Caki2 (cell line): ENCODE measurements at places on chromosomes 16 and 17. TPM values are rescaled to one million over a fixed set of nuclear protein-coding genes. Genes with fewer than 3 reads are reported as not detected.
A peak's percentile ranks its signal among the peaks of the same experiment; 100 is the strongest.

DNA sequence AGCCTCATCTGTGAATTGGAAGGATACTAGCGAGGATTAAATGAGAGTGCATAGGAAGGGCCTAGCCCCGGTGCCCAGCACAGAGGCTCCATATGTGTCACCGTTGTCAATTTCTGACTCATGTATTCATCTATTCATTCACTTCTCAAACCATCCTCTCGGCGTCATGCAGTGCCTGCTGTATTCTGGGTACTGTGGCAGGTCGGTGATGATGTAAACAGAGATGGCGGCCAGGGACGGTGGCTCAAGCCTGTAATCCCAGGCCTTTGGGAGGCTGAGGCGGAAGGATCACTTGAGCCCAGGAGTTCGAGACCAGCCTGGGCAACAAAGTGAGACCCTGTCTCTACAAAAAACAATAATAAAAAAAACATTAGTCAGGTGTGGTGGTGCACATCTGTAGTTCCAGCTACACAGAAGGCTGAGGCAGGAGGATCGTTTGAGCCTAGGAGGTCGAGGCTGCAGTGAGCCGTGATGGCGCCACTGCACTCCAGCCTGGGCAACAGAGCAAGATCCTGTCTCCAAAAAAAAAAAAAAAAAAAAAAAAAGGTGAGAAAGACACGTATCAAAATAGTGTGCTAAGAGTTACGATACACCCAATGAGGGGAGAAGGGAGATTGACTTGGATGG, 4.3 kb upstream of the PPP1R1B start:
- no peak for DNase-seq

GRCh38 chr17:38869526-38870258, at the start of gene LASP1:
LASP1 (plus strand) TSS chr17:38870058; CDS start chr17:38870190, 132 bp downstream.
- DNase-seq: peak; percentile 90

GRCh38 chr16:53297477-53297876, 136.8 kb upstream of the RBL2 start:
- no peak for DNase-seq

SHBG gene
- total RNA-seq: 0.20 TPM in 1 of 2 replicates, not detected in the other

STAT5A gene
- not detected in 2 replicates for total RNA-seq

PMFBP1 gene
- 1.5 and 3.4 TPM in 2 replicates for total RNA-seq

SLC47A1 gene
- total RNA-seq: 7.2 and 18.0 TPM in 2 replicates
